ENCODE measurements at places on chromosomes 1 and 21.

DNA sequence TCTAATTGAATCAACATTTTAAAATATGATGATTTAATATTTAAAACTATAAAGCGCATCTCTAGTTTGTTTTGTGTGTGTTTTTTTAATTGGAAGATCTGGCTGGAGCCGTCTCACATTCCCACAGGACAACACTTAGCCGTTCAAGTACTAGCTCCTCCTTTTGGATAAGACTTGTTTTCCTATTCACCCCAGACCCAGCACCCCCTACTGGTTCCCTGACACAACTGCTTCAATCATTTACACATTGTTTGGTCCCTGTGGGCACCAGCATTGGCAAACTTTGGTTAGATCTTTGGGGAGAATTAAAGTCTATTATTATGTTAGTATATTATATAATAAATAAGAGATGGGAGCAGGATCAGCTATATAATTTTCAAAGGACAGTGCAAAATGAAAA, 34.5 kb downstream of the TYW3 start:
- no peak for DNase-seq

DNA sequence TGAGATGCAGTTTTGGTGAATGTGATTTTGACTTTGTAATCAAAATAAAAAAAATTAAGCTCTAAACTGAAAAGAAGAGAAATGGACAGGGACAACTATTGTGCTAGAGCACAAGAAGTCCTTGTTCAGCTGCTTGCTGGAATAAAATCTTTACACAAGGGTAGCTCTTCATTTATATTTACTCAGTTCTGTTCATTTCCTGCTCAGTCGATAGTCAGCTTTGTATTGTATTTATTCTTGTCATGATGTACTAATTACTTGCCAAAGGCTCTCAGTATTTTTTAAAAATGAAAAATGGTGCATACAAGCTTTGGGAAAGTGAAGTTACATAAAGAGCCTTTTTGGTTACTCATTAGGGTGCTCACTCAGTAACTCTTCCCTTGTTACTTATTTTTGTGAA, 17.8 kb downstream of the F5 start:
- no peak for DNase-seq

DNA sequence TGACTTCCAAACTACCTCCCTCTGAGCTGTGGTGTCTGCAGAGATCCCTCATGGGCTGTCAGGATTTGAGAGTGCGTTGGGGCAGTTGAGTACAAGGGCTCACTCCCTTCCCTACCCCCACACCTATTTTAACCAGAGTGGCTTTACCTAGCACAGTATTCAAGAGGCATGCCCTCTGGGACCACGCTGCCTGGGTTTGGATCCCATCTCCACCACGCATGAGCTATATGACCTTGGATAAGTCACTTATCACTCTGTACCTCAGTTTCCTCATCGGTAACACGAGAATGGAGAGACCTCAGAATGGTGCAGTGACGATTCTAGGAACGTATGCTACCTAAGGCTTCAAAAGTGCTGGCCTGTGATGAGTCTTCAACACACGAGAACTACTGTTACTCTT, 147.3 kb upstream of the WNT4 start:
- no peak for DNase-seq

DNA sequence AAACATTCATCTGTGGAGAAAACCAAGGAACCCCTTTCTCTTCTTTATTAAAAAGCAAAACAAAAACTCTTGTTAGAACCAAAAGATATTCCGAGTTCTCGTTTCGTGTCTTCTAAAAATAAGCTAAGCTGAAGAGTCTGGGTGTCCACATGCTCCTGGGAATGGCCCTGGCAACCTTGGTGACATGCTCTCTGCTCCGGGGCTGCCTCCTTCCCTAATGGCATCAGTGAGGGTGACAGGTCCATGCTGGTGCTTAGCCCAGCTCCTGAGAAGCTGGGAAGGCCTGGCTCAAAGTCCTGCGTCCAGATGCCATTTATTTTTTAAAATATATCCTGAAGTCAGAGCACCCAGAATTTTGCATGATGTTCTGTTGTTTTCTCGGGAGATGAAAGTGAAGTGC, 24.6 kb upstream of the TRAPPC10 start:
- DNase-seq: no peak

GRCh38 chr1:198520524-198521254, 19.8 kb downstream of the ATP6V1G3 start:
- DNase-seq: no peak

All from NCI-H2171 treated with DMSO at 0.1 percent for 48 hours (cell line).